NCI-H2171 (cell line): ENCODE measurements at places on chromosomes 16 and 17.

DNA sequence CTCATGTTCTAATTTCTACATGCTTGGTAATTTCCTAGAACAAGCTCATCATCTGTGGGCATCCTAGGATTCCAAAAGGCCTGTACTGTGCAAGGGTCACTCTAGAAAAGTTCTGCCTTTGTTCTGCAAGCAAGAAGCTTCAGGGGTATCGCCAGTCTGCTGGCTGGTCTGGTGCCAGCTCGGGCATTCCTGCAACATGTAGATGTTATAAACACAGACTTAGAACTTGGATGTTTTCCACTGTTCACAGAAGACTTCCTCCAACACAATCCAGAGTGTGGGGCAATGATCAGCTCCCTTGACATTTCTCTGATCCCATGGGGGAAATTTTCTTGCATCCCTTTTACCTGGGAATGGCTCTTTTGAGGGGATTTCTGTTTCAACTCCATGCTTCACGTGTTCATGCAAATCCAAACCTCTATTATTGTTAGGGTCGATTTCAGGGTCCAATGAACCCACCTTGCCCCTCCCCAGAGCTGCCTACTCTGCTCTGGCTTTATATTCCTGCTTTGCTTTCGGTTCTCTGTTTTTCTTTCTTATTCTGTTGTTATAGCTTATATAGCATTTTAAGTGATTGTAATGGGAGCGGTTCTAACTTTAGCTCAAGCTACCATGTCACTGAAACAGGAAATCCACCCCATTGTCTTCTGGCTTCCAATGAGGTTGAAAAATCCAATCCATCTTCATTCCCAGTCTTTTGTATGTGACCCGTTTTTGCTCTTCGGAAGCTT lies 25.3 kb downstream of the UBE2O start:
- DNase-seq: no peak

DNA sequence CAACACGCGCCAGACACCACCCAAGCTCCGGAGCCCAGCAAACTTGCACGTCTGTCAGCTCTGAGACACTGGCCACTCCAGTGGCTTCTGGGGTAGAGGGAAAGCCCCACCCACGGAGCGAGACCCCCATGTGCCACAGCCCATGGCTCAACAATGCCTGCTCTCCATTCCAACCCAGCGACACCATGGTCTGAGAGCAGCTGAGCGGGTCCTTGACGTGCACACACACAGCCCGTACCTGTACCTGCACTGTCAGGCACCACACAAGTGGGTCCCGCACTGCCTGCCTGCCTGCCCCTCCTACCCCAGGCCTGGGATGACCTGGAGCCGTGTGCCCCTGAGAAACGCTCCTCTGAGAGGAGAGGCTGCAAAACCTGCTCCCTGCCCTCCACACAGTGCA lies 77.0 kb downstream of the ZNF778 start:
- DNase-seq: no peak

DNA sequence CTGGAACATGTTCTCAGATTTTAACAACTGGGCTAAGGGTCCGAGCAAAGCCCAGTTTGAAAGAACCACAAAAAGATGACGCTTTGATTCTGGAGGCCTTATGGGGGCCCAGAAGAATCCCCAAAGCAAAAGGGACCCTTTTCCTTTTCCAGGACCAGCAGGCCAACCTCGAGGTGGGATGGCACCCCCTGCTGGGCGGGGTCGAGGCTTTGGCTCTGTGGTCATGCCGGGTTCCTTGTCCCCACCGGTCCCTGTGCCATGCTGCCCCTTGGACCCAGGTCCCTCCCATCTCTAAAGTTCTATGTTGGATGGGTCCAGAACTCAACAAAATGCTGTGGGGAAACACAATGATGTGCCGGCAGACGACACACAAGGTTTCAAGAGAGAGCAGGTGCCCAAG lies 30.9 kb downstream of the TMEM204 start:
- DNase-seq: no peak

GRCh38 chr17:79722787-79723186 lies 8.0 kb upstream of the ENPP7 start:
- DNase-seq: no peak

DNA sequence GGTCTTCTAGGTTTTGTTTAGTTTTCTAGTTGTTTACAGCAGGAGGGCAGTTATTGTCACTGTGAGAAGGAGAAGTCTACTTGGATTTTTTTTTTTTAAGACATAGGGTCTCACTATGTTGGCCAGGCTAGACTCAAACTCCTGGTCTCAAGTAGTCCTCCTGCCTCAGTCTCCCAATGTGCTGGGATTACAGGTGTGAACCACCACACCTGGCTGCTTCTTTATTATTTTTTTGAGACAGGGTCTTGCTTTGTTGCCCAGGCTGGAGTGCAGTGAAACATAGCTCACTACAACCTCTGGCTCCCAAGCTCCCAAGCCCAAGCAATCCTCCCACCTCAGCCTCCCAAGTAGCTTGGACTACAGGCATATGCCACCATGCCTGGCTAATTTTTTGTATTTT lies 68.3 kb upstream of the STAC2 start:
- DNase-seq: no peak
